Stimulated activated CD8-positive, alpha-beta memory T cell treated with anti-CD3 and anti-CD28 coated beads, Interleukin-12 subunit alpha, Interleukin-12 subunit beta, amount 100 ng/mL, for 1 hour (primary cell): ENCODE measurements at places on chromosomes 13 and 19.

GRCh38 chr19:48397263-48398101, 4.0 kb downstream of the GRIN2D start:
- no peak for DNase-seq

GRCh38 chr19:48950830-48951519, 3.7 kb upstream of the BAX start:
- DNase-seq, result no peak

DNA sequence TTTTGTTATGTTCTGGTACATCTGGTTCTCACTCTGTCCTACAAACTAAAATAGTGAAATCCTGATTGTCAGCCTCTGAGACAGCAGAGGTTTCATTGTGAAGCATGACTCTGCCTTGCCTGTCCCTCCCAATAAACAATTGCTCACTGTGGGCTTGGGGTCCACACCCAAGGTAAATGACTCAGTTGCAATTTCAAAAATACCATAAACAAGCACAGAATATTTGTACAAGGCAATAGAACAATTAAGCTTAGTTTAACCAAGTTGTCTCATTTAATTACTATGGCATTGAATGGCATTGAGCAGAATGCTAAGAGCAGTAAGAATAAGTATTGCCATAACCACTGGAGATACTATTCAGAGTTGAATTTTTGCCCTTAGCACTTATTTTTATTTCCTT, 353.6 kb downstream of the SPRY2 start:
- DNase-seq, result no peak

DNA sequence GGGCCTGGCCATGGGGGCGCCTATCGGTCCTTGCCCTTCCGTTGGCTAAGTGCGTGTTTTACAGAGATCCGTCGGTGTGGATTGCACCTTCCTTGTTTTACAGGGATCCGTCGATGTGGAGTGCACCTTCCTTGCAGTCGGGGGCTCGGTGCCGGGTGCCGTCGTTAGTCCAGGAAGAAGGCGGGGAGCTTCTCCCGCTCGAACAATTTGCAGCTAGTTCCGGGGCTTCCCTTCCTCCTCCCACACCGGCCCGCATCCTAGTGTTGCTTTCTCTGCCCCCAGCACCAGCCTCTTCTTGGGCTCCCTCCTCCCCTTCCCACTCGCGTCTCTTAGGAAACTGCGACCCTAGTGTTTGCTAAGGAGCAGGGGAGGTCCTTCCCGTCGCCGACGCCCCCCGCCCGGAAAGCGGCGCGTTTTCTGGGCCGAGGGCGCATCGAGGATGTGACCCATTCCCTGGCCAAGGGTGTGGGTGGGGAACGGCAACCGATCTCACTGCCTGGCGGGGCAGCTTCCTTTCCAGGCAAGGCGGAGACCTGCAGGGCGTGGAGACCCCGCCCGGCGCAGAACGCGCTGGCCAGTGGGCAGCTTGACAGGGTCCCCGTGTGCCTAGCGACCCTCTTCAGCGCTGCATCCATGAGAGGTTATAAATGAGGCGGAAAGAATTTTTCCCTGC, 75.7 kb upstream of the ZNF91 start:
- DNase-seq, result no peak

DNA sequence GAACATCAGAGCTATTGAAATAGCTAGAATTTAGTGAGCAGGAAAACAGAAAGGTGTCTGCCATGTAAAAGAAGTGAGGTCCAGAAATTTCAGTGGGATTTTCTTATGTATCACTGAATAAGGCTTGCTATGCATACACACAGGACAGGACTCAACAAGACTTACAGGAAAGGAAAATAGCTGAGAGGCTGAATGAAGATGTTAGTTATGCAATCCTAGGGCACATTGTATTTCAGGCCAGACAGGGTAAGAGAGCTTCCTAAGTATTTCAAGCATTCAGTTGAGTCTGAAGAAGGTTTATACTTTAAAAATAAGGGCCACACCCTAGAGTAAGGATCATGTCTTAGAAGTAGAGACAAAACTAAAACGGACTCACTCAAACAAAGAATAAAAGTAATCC, 419.9 kb upstream of the PRR20A start:
- DNase-seq, result no peak

GRCh38 chr13:109790942-109791605, 4.7 kb upstream of the IRS2 start:
- no peak for DNase-seq

DNA sequence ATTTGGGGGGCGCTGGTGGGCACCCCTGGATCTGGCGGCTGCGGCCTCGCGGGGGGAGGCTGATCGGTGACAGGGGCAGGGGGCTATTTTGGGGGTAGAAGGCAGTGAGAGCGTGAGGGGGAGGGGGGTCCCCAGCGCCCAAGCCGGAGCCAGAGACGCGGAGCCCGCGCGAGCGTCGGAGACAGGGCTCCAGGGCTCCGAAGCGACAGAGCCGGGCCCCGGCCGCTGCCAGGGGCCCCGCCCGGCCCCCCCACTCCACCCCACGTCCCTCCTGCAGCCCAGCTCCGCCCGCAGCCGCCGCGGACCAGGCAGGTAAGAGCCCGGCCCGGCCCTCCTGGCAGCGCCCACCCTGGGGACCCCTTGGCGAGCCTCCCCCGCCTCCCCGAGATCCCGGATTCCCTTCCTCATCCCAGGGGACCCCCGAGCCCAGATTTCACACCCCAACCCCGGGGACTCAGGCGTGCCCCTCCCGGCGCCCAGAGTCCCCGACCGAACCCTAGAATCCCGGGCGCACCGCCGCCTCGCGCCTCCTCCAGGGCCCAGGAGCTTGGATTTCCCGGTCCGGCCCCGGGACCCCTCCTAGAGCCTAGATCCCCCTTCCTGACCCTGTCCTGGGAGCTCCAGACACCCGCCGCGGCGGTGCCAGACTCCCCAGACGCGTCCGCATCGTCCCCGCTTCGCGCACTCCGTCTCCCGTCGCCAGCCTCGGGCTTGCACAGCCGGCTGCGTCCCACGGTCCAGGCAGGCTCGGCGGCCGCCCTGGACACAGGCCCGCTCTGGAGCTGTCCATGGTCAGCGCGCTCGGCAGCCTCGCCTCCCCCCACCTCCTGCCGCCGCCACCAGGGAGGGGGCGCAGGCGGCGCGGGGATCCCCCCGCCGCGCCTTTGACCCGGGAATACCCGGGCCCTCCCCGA, at the start of gene PPFIA3:
PPFIA3 (plus strand) TSS at position 134 of the 914 bp plus-strand sequence. CDS start 8,330 bp downstream, outside the sequence.
- DNase-seq, result no peak

GRCh38 chr13:78881054-78881453, 222.1 kb upstream of the OBI1 start:
- no peak for DNase-seq

DNA sequence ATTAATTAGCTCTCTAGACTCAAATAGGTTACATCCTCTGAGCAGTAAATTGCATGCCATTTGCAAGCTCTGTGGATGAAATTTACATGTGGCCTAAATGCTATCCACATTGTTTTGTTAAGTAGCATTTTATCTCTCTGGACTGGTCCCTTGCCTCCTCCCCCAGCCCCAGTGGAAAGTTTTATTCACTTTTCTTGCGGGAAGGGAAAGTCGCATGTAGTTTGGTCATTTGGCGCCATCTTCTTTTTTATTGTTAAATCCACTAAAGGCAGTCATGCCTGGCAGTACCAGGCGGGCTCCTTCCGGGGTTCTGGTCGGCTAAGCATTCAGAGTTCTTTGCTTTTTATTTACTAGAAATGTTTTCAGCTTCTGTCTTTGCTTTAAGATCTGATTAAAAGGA, 188.7 kb downstream of the TM9SF2 start:
- DNase-seq, result no peak

DNA sequence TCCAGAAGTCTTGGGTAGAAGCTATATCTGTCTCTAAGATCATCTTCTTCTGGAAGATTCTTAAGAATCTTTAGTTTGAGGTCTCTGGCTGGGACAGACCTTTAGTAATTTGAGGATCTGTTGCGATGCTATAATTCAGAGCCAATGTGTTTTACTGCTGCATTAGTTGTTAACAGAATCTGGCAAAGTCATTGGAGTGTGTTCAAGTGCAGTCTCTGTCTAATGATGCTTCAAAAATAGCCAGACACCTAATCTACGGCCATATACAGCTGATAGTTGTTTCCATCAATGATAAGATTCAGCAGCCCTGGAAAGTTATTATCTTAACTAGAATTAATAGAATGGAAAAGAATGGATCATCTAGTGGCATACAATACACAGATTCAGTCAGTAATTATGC, 72.6 kb downstream of the CDK8 start:
- DNase-seq, result no peak

- peak; percentile 42 for DNase-seq
These were observed at the start of gene CUL4A for GRCh38 chr13:113209336-113209758. CUL4A (plus strand) TSS chr13:113209613; CDS start chr13:113209628, 15 bp downstream.

DNA sequence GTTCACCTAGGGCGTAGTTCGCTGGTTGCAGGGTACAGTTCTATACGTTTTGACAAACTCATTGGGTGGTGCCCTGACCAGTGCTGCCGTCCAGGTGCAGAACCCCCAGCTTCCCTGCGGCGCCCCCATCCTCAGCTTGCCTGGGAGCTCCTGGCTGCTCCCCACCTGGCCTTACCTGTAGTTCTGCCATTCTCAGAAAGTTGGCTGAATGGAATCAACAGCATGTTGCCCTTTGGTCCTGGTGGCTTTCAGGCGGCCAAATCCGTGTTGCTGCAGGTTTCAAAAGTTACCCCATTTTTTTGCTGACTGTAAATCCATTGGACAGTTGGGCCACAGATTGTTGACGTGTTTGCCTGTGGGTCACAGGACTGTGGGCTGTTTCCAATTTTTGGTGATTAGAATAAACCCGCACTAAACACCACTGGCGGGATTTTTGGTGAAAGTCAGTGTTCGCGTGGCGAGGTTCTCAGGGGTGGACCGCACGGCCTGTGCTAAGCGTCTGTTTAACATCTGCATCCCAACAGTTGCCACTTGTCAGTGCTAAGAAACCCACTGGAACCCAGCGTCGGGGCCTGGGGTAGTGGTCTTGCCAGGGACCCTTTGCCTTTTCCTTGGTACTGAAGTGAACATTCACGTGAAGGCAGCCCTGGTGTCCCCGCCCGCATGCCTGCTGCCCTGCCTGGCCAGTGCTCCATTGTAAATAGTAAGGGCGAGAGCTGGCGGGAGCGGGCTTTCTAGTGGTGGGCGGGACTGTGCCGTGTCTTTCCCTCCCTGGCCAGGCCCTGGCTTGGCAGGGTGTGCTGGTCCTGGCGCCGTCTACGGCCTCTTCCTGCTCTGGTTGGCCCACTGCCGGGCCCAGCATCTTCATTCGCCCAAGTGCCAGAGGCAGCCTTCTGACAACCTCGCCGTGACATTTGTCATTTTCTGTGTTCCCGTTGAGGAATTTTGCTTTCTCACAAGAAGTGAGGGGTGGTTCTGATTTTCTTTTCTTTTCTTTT, 3.3 kb downstream of the DOT1L start:
- no peak for DNase-seq

- DNase-seq, result no peak
These were observed 50.5 kb downstream of the NFIX start for GRCh38 chr19:13045812-13046211.

DNA sequence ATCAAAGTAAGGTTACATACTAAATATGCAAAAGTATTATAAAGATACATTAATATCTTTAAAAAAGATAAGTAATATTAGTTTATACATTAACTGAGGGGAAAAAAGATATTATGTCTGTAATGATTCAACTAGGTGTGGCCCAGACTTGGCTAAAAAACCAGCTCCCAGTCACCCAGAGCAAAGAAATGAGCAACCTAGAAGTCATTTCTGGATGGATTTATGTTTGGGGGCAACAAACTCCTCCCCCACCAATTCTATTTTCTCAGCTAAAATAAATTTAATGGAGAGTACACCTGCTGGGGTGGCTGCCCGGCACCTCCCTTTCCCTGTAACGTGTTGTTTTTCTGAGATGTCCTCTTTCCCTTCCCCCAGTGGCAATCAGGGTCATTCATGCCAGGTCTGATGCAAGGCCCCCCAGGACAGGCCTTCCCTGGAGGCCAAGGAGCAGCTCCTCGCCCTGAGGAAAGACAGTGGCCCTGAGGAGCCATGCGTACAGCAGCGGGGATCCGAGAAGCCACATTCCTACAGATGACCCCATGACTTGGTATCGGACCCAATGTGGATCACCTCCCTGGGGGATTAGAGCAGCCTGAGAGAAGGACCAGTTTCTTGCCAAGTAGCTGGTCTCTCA, 78.6 kb upstream of the DOCK9 start:
- DNase-seq, result no peak

DNA sequence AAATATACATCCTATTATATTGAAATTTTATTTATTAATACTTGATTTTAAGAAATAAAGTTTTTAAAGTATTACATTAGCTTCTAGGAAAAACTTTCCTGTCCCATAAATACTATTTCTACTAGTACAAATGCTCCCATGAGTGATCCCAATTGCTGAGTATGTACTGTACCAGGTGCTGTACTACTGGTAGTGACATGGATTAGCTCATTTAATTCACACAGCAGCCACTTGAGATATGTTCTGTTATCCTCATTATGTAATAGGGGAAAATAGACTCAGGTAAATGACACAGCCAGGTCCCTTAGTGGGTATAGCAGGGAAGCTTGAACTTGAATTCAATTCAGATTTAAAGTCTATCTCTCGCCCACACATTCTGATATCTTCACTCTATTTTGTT, 363.1 kb downstream of the FGF14 start:
- DNase-seq, result no peak

DNA sequence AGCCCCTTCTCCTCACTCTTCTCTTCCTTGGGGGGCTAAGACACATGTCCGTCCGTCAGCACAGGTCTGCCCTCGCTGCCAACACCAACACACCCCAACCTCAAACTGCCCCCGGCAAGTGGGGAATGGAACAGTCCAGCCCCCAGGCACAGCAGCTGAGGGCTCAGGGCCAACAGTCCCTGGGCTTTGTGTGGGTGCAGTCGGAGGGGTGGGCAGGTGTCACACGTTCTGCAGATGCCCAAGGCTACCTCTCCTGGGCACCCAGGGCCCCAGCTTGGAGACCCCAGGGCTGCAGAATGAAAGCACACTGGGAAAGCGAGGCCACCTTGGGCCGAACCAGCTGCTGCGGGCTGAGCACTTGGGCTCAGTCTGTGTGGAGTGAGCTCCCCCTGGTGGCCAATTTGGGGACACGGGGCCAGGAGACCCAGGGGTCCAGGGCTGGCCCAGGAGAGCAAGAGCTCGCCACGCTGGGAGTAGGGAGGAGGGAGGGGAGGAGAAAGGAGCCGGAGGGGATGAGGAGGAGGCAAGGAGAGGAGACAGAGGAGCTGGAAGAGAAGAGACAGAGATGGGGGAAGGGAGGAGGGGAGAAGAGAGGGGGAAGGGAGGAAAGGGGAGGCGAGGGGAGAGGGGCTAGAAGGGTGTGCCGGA, 14.0 kb upstream of the ATP8B3 start:
- DNase-seq, result peak; percentile 72
